ENCODE measurements at places on chromosomes 1 and 21. TPM values are rescaled to one million over a fixed set of nuclear protein-coding genes. Genes with fewer than 3 reads are reported as not detected.

The GSTM2 gene
- total RNA-seq: 186 TPM

The PADI1 gene
- not detected for total RNA-seq

The TRIM17 gene
- total RNA-seq: 28.8 TPM

The PCP4L1 gene
- total RNA-seq: not detected

The FCRLA gene
- not detected for total RNA-seq

DNA sequence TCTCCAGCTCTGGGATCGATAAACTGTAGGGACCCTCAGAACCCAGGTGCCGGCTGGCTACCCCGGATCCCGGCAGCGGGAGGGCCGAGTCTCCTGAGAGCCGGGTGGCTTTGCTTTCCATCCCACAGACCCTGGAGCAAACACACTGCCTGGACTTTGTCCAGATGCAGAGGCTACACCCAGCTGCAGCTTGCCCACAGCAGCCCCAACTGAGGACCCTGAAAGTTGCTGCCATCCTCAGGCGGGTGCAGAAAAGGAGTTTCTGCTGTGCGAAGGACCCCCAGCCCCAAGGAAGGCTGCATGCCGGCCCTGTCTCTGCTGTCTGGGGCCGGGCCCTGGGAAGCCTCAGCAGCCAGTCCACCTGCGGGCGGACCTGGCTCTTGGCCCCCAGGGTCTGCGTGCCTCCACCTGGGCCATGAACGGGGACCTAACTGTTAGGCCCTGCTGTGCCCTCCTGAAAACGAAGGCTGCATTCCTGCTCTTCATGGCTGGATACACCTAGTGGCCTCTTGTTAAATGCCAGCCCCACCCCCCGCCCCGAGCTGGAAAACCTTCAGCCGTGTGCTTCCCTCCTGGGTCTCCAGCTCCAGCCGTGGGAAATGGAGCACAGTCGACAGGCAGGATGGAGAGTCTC is 97.5 kb upstream of the ARHGEF16 start:
- DNase-seq: no peak

- no peak for DNase-seq
Measured at GRCh38 chr21:43652616-43653015, 6.7 kb downstream of the HSF2BP start.

GRCh38 chr1:63074321-63074720 is 248.0 kb upstream of the FOXD3 start:
- no peak for DNase-seq

- no peak for DNase-seq
Measured at GRCh38 chr21:41139275-41139674, 28.7 kb upstream of the BACE2 start.

- DNase-seq: no peak
Measured at GRCh38 chr1:89833183-89834082, 12.6 kb downstream of the LRRC8D start.

- DNase-seq: no peak
Measured at GRCh38 chr1:10594595-10595223, 120.0 kb downstream of the PEX14 start.

DNA sequence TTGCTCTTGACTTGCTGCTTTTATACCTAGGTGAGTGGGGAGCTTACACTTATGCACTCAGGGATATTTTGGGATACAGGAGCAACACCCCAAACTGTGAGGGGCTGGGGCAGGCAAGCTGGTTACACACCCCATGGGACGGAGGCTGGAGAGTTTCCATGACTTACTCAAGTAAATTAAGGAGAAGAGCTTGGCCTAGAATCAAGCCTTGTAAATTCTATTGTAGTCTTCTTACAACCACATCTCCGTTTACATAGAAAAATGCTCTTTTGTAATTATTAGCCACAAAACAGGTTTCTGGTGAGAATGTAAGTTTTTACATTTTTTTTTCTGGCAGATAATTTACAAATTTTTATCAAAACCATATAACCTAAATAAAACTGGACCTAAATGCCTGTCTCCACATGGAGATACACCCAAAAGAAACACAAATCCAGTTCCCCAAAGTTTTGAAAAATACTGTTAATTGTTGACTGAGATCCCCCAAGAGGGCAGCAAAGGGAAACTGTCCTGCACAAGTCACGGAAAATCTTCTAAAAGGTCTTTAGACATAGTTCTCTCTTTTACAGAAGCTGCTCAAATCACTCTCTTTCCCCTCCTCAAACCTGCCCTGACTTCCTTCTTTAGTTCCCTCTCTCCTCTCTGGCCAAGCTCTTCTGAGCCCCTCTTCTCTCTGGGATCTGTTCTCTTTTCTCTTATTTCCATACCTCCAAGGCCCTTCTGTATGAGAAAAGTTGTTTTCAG is 134.0 kb downstream of the HIVEP3 start:
- DNase-seq: no peak

- no peak for DNase-seq
Measured at GRCh38 chr21:46498335-46499050, 39.8 kb downstream of the DIP2A start.

GRCh38 chr1:115989699-115990098 is 13.4 kb downstream of the SLC22A15 start:
- no peak for DNase-seq

DNA sequence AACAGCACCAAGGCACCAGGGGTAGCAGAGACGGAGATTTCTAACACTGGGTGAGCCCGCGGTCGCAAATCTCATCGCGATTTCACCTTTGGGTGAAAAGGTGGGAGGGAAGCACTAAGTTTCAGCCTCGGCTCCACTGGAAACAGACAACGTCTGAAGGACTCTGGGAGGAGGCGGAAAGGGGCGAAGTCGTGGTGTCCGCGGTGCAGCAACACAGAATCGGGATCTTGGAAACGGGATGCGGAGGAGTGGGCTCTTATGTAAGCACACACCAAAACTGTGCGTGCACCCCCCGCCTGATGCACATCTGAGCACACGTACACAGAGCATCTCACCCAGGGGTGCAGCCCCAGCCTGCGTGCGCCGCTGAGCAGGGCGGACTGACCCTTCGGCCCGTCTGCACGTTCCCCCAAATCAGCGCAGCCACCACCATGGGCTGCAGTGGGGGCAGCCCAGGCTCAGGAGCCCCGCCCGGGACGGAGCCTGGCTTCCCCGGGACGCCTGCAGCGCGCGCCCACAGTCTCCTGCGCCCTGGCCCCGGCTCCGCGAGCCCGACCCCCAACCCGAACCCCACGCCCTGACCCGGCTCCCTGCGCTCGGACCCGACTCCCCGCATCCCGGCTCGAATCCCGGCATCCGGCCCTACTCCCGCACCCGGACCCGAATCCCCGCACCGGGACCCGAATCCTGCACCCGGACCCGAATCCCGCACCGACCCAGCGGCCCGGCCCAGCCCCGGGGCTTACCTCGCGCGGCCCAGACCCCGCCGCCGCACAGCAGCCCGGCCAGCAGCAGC is 670 bp downstream of the CLSTN1 start:
- no peak for DNase-seq

DNA sequence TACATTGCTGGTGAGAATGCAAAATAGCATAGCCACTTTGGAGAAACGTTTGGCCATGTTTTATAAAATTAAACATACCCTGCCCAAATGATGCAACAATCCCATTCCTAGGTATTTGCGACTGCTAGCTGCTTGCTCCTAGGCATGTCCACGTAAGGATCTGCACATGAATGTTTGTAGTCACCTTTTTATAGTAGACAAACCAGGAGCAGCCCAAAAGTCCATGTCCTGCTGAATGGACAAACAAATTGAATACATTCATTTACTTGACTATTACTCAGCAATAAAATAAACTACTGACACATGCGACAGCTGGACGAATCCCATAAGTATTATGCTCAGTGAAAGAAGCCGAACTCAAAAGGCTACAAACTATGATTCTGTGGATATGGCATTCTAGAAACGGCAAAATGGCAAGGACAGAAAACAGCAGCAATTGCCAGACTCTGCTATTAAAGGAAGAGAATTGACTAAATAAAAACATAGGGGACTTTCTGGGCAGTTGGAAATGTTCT is 161.9 kb upstream of the GALNT2 start:
- no peak for DNase-seq

DNA sequence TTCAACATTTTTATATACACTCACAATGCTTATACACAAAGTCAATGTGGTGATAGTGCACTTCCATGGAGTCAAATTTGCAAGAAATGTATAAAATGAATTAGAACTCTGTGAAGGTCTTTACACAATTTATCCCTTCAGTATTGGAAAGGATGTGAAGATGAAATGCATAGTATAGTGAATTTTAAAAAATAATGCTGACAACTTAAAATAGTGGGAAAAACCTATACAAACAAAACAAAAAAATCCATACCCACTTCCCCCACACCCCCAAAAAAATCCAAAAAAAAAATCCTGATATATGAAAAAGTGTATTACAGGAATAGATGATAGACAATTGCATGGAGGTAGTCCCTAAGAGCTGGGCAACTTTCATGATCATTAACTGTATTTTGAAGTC is 165.3 kb downstream of the HLX start:
- DNase-seq: no peak

DNA sequence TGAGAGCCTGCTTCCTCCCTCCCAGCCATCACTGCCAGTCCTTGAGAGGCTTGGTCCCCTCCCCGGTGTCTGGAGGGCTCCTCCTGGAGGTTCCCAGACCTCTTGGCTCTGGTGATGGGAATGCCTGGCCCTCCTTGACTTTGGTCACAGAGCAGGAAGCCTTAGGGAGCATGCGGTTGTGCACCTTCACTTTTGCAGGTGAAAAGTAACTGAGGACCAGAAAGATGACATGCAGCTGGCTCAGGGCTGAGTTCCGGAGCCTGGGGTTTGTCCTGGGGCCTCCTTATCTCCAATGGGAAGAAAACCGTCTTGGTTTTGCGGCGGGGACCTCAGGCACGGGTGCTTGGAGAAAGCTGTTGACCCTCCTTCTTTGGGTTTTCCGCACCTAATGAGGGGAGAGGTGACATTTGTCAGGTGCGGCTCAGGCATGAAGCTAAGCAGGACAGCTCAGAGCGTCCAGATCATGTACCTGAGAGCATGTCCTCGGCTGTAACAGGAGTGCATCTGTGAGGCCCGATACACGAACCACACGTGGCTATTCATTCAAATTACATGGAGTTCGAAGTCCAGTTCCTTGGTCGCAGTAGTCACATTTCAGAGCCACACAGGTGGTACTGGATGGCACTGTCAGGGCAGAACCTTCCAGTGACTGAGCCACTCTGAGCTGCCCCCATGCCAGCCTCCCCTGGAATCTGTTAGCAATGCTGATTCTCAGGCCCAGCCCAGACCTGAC is 608 bp upstream of the MX2 start:
- DNase-seq: peak; percentile 31

DNA sequence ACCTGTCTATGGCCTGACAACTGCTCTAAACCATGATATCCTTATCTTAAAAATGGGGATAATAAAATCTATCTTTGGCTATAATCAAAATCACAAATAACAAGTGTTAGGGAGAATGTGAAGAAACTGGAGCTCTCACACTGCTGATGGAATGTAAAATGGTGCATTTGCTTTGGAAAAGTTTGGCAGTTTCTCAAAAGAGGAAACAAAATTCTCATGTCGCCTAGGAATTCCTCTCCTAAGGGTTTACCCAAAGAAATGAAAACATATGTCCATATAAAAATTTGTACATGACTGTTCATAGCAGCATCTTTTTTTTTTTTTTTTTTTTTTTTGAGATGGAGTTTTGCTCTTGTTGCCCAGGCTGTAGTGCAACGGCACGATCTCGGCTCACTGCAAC is 64.3 kb downstream of the ZNF281 start:
- DNase-seq: no peak

- no peak for DNase-seq
Measured at GRCh38 chr1:59186656-59187055, 110.2 kb upstream of the FGGY start.

DNA sequence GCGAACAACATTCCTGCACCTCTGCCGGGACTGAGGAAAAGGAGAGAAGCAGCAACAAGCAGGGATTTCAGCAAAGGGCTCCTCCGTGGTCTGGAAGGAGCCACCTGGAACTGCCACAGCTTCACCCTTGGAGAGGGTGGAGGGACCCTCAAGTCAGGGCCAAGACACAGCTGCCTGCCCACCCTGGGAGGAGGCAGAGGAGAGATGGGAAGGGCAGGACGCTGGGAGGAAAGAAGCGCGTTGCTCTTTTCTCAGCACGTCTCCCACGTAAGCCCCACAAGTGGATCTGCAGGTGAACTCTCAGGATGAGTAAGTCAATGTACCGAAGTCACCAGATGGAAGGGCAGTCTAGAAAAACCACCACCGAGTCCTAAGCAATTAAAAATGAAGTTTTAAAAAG is 39.6 kb downstream of the SLC19A1 start:
- DNase-seq: no peak

DNA sequence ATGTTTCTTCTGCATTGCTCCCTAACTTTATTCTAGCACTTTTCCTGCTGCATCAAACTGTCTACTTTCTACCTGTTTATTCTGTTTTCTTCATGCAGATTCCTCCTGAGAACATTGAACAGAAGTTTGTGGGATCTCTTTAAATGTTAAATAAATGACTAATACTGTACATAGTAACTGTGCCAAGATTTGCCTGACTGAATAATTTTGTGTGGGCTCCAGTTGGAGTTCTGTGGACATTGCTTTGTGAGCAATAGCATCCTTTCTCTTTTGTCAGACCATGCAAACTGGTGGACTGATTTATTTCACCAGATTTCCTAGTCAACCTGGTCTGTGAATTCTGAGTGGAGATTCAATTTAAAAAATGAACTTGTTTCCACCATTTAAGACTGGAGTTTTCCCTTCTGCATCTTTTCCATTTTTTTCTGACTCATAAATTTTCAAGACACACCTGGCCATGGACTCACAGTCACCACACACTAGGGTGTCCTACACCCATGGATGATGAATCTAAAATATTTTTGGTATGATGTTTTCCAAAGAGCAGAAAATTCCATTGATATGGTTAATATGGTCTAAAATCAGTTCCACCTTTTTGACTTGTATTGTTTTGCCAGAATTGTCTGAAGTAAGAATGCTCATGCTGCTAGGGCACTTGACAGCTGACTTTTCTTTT is 140.7 kb upstream of the SPAG17 start:
- DNase-seq: no peak

- DNase-seq: no peak
Measured at GRCh38 chr21:14995695-14996490, 68.9 kb downstream of the NRIP1 start.

DNA sequence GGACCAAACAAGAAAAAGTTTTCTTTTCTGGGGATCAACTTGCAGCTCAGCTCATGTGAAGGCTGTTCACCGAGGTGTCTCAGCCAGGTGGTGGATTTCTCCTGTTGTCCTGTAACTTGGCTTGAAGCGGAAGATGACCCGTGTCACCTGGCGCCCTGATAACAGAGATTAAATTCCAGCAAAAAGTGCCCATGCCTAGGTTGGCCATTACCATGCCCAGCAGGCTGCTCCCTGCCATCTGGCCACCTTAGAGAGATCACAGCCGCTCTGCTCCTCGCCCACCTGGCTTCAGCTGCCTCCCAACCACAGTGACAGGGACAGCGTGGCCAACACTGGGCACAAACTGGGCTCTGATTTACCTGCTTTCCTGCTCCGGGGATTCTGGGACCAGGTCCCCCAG is 149.5 kb downstream of the ZBTB18 start:
- no peak for DNase-seq

- no peak for DNase-seq
Measured at GRCh38 chr1:189429610-189430009, 1048.1 kb downstream of the BRINP3 start.

GRCh38 chr1:5514527-5515183 is 477.6 kb downstream of the NPHP4 start:
- peak; percentile 56 for DNase-seq
